ENCODE measurements at places on chromosomes 4 and X.

- no peak for DNase-seq
Measured at GRCh38 chr4:22487328-22487727, 28.5 kb downstream of the ADGRA3 start.

GRCh38 chrX:138982365-138982764, 270.8 kb upstream of the FGF13 start:
- DNase-seq: no peak

- no peak for DNase-seq
Measured at GRCh38 chrX:7085879-7086278, 61.6 kb upstream of the STS start.

DNA sequence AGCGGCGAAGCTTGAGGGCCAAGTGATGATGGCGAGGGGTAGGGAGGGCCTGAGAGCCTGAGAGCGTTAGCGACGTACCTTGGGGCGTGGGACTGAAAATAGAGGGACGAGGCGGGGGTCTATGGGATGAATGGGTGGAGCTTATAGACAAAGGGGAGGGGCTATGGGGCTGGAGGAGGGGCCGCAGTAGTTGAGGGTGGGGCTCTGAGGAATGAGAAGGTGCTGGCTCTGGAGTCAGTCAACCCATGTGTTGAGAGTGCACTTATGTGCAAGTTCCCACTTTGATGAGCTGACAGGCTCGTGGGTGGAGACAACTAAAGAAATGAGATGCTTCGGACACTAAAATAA, 488 bp downstream of the TBC1D25 start:
- no peak for DNase-seq

DNA sequence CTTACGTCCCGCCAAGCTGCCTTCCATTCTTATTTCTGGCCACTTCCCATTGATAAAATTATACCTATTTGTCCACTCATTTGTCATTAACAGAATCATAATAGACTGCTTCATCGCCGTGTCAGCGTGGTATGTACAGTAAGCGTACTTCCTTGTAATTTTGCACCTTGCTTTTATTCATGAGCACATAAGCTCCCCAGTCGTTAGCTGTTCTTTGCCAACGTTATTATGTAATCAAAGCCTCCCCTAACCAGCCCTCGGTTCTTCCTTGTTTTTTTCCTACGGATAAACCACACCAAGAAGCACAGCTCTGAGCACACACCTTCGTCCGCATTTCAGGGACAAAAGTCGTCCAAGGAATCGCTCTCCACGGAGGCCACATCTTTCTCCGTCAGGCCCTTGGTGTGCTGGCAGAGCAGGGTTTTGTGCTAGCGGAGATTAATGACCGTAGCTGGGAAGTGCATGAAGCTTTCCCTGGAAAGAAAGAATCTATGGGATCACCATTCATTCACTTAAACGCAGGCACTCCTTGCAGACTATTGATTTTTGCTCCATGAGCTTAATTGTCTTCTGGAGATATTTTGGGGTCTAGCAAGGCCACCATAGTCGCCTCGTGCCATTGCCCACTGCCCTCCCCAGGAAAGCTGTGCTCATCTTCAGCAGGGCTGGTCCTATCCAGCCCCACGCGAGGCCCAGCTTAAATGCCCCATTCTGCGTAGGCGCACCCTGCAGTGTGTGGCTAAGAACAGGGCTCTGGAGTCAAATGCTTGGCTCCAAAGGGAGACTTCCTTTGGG, 200.9 kb upstream of the PSAPL1 start:
- no peak for DNase-seq

GRCh38 chrX:641671-642435, 11.3 kb downstream of the SHOX start:
- DNase-seq: no peak

DNA sequence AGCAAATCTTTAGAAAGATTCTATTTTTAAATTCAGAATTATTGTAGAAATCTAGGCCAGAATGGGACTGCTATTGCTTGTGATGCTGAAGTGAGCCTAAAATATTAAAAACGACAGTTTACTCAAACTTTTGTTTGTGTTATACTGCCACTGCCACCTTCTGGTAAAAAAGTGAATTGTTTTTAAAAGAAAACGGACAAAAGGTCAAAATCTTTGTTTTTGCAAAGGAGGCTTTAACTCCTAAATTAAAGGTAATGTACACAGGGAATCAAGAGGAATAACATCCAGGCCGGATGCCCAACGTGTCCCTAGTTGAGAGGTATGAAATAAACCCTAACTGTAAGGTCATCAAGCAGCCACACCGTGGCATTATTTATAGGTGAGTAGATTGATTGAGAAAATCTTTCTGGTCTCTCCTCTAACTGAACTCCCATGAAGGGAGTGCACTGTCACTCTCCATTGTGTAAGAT, 338.3 kb upstream of the GALNT7 start:
- no peak for DNase-seq

DNA sequence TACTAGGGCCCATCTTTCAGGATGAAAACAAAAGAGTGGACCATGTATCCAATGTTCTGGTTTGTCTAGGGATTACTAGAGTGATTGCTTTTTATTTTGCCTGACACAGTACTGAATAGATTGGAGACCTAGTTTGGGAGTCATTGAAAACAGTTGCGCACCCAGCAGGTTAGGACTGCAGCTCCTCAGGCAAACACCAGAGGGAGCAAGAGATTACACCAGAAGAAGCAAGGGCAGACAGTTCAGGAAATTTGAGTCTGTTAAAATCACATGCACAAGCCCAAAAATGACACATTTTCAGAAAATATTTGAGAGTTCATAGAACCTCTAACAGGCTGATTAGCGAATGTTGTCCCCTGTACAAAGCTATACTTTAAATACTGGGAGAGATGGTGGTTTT, 55.6 kb downstream of the CYLC1 start:
- no peak for DNase-seq

Data from activated CD4-positive, alpha-beta T cell treated with anti-CD3 and anti-CD28 coated beads, Interleukin-2, amount 50 U/mL, for 24 hours (primary cell).